ENCODE measurements at places on chromosomes 11 and 22.

GRCh38 chr22:26586556-26587325, 3.2 kb downstream of the TPST2 start:
- DNase-seq: no peak

- DNase-seq: no peak
These were observed 70.1 kb downstream of the LIF start for GRCh38 chr22:30176431-30176830.

- no peak for DNase-seq
These were observed 7.5 kb downstream of the DIXDC1 start for GRCh38 chr11:111944651-111945051.

GRCh38 chr22:42272431-42272999, 2.1 kb upstream of the TCF20 start:
- DNase-seq: no peak

DNA sequence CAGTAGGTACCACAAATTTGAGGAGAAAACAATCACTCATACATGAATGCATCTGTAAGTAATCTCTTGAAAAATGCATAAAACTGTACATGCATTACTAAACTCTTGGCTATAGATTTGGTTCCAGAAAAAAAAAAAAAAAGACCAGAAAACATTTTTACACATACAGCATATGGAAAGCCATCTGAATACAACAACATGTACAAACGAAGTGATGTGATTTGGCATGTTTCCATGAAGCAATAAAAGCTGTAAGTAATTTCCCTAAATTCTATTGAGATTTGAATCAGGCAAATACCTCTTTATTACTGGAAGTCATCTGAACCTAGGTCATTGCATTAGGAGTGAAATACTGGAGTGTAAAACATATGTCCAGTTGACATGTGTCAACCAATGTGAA, 31.9 kb upstream of the ZC3H12C start:
- DNase-seq: no peak

DNA sequence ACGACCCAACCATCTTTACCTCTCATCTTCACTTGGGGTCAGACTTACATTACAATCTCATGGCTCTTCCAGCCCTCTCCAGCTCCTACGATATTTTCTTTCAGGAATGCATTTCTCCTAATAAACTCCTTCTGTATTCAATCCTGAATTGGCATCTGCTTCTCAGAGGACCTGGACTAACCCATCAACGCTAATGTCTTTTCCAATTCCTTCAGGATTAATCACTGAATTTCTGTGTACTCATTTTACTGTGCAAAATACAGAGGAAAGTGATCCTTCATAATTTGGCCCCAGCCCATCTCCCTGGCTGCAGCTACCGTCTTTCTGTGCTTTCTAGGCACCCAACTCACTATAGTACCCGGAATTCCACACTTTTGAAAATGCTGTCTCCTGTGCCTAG, 239.2 kb downstream of the METTL15 start:
- no peak for DNase-seq

DNA sequence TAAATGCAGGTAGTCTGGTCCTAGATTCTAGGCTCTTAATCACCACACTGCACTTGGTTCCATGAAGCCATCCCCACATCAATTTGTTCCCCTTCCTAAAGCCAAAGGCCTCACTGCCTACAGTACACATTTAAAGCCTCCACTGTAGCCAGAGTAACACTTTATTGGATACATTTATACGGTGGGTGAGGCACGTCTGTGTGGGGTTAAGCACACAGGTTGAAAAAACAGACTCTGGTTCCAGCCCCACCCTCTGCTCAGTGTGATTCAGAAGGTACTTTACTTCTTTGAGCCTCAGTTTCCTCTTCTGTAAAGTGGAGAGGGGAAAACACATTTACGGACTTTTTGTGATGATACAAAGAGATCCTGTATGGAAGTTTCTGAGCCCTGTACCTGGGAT, 22.5 kb downstream of the DSCAML1 start:
- no peak for DNase-seq

GRCh38 chr11:61963282-61964057, 4.0 kb downstream of the FTH1 start:
- DNase-seq: no peak

GRCh38 chr11:129864811-129865210, 30.6 kb downstream of the NFRKB start:
- DNase-seq: no peak

GRCh38 chr11:119525180-119525866, 102.4 kb upstream of the THY1 start:
- no peak for DNase-seq

- DNase-seq: no peak
These were observed 131.2 kb upstream of the ARHGAP42 start for GRCh38 chr11:100555931-100556330.

GRCh38 chr22:30314915-30315314, 11.8 kb downstream of the TBC1D10A start:
- peak; percentile 30 for DNase-seq

GRCh38 chr11:74086242-74086884, 77.5 kb upstream of the UCP3 start:
- DNase-seq: no peak

- no peak for DNase-seq
These were observed 29.4 kb downstream of the SMCO4 start for GRCh38 chr11:93513772-93514171.

GRCh38 chr11:130650456-130651030, 202.1 kb downstream of the ADAMTS15 start:
- DNase-seq: no peak
